Stimulated activated CD8-positive, alpha-beta memory T cell treated with anti-CD3 and anti-CD28 coated beads, Interleukin-4, amount 100 ng/mL, for 4 hours (primary cell): ENCODE measurements at places on chromosomes 12 and 14.

DNA sequence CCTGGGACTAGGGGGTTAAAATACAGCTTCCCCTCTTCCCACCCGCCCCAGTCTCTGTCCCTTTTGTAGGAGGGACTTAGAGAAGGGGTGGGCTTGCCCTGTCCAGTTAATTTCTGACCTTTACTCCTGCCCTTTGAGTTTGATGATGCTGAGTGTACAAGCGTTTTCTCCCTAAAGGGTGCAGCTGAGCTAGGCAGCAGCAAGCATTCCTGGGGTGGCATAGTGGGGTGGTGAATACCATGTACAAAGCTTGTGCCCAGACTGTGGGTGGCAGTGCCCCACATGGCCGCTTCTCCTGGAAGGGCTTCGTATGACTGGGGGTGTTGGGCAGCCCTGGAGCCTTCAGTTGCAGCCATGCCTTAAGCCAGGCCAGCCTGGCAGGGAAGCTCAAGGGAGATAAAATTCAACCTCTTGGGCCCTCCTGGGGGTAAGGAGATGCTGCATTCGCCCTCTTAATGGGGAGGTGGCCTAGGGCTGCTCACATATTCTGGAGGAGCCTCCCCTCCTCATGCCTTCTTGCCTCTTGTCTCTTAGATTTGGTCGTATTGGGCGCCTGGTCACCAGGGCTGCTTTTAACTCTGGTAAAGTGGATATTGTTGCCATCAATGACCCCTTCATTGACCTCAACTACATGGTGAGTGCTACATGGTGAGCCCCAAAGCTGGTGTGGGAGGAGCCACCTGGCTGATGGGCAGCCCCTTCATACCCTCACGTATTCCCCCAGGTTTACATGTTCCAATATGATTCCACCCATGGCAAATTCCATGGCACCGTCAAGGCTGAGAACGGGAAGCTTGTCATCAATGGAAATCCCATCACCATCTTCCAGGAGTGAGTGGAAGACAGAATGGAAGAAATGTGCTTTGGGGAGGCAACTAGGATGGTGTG is 1.9 kb downstream of the GAPDH start:
- no peak for DNase-seq

- DNase-seq = no peak
Observed at GRCh38 chr12:70982286-70982685, 61.7 kb upstream of the PTPRR start.

DNA sequence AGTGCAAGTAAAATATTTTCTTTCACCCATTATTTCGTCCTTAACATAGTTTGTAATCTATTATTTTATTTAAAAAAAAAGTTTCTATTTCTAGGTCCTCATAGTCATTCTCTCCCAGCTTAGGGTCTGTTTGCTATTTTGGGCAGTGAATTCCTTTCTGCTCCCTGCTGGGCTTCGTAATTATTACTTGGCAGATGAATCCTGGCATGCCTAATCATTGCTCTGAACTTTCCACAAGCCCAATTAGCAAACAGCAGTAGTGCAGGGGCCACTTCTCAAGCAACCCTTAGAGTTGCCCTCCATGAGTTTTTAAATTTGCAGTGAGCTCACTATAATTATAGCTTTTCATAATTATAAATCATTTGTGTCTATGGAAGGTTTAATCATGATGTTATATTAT is 1378.3 kb upstream of the SEL1L start:
- no peak for DNase-seq

DNA sequence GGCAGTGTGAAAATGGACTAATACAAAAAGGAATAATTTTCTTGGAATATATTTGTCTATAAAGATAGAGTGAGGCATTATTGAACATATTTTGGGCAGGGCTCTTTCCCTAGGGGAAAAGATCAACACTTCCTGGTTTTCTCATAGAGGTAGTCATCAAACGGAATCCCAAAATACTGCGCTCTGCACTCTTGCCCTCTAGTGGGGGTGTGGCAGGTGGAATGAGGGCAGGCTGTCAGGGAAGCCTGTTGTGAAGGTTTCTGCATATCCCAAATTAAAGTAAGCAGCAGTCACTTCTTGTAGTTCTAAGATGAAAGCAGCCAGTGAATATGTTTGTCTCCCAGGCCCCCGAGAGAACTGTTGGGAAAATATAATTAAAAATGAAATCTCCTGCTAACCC is 666.8 kb upstream of the TMEM132C start:
- no peak for DNase-seq

GRCh38 chr14:40218282-40218941 is 786.2 kb upstream of the FBXO33 start:
- DNase-seq = no peak

DNA sequence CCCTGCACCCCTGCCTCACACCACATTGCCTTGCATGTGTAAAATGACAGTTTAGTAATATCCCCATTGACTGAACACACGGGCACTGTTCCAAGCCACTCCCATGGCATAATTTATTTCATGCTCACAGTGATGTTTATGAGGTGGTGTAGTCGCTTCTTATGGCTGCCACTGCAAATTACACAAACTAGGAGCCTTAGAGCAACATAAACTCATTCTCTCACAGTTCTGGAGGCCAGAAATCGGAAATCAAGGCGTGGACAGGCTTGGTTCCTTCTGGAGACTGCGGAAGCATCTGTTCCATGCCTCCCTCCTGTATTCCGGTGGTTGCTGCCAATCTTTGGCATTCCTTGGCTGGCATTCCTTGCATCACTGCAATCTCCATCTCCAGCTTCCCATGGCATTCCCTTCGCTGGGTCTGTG is 97.3 kb downstream of the RIN3 start:
- DNase-seq = no peak

DNA sequence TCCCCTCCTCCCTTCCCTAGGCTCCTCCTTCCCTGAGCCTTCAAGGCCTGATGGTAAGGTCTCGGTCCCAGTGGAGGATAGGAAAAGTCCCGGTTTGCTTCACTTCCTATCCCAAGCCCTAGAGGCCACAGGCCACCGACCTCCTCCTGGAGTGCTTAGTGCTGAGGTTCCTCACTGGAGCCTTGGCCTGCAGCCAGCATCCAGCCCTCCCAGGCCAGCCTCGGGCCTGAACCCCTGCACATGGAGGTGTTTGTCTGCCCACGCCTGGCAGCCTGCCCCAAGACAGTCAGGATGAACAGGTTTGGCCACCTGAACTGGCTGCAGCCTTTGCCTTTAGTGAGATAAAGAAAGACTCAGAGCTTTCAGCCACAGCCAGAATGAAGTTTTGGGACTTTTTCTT is 15.8 kb upstream of the KRT7 start:
- no peak for DNase-seq

GRCh38 chr14:81385419-81385818 is 14.7 kb downstream of the STON2 start:
- no peak for DNase-seq

DNA sequence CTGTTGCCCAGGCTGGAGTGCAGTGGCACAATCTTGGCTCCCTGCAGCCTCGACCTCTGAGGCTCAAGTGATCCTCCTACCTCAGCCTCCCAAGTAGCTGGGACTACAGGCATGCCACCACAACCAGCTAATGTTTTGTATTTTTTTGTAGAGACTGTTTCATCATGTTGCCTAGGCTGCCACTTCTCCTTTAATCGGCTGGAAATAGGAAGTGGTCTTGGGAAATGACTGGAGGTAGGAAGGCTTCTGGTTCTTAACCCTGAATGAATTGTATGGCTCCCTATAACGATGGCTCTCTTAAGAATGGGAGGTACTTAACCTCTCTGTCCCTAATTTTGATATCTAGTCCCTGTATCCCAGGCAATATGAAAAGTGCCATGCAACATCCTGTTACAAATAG is 113.9 kb upstream of the USP15 start:
- no peak for DNase-seq

DNA sequence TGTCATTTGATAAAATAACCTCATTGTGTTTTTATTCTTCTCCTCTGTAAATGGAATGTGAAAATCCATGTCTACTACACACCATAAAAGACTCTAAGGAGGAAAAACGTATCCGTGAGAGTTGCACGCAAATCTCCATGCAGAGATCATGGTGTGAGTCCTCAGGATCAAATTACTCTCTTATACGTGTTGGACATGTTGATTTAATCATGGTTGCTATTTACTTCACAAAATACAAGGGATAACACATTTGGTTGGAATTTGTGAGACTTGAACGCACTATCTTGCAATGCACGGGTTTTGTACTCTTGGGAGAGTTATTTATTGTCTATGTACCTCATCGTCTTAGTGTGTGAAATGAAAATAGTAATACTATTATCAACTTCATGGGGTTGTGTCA is 128.0 kb upstream of the RASSF8 start:
- DNase-seq = no peak

- DNase-seq = no peak
Observed at GRCh38 chr14:106227793-106228192, 701.4 kb downstream of the TMEM121 start.

GRCh38 chr12:114860969-114861368 is 177.0 kb upstream of the TBX3 start:
- DNase-seq = no peak

GRCh38 chr14:84410344-84410743 is 1119.6 kb upstream of the FLRT2 start:
- no peak for DNase-seq
